GM10248 (cell line): ENCODE measurements at places on chromosomes 11 and 22.

- DNase-seq: no peak
Observed at GRCh38 chr22:32544953-32545558, 70.4 kb downstream of the FBXO7 start.

DNA sequence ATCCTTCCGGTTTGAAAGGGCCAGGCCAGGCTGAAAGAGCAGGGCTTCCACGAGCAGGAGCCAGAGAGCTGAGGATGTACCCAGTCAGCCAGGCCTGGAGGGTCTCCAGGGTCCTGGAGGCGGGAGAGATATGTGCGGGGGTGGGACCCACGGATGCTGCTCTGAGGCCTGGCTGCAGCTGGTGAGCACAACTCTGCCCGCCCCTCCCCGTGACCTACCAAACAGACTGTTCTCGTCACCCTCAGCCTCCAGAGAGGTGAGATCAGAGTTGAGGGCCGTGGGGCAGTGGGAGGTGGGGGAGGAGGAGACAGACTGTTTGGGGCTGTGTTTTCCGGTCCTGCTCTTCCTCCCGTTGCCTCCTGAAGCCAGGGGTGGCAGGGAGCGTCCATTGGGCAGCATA, 42.2 kb downstream of the TRIOBP start:
- DNase-seq: no peak

DNA sequence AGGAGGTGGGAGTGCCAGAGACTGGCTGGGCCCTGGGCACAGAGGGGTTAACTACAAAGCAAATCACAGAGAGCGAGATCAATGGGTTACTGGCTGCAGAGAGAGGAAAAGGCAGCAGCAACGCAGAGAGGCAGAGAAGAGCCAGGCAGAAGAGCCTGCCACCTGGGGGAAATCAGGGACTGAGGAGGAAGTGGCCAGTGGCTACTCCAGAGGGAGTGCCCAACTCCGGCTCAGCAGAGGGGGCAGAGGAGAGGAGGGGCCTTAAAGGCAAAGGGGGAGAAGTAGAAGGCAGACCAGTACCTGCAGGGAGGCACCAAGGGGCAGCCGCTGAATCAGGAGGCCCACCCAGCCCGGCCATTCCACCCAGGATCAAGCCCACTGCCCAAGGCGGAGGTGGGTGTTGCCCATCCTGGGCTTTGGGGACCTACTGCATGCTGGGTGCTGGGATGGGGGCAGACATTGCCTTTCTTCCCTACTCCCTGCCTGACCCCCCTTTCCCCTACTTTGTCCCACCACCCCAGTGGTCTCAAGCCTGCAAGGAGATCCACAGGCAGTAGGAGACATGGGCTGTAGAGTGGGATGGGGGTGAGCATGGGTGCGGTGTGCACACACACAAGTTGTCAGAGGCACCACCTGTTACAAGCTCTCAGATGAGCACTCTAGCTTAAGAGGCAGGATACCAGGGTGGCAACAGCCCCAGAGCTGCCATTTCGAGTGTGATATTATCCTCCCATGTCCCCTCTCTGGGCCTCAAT, 926 bp upstream of the GALR3 start:
- no peak for DNase-seq

- peak; percentile 70 for DNase-seq
Observed at GRCh38 chr11:65362320-65362931, 7.9 kb downstream of the TIGD3 start.

- DNase-seq: no peak
Observed at GRCh38 chr11:130674686-130675308, 226.4 kb downstream of the ADAMTS15 start.

- no peak for DNase-seq
Observed at GRCh38 chr11:12148466-12148865, 38.1 kb downstream of the MICAL2 start.

GRCh38 chr11:15901790-15902189, 454.6 kb downstream of the SOX6 start:
- DNase-seq: no peak

DNA sequence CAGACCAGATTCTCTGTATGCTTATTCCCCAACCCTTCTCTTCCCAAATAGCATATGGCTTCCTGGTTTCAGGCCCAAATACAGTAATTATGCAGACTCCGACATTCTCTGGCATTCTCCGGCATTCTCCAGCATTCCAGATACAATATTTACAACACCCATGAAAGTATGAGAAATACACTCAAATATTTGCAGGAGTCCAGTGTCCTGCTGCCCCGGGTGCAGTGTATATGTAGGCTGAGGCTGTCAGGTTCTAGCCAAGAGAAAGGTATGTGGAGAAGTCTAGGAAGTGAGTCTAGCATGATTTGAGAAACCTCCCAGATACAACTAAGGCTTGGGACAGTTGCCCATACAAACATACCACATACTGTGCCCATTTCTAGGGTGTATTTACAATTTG, 160.7 kb downstream of the SOX6 start:
- DNase-seq: no peak

DNA sequence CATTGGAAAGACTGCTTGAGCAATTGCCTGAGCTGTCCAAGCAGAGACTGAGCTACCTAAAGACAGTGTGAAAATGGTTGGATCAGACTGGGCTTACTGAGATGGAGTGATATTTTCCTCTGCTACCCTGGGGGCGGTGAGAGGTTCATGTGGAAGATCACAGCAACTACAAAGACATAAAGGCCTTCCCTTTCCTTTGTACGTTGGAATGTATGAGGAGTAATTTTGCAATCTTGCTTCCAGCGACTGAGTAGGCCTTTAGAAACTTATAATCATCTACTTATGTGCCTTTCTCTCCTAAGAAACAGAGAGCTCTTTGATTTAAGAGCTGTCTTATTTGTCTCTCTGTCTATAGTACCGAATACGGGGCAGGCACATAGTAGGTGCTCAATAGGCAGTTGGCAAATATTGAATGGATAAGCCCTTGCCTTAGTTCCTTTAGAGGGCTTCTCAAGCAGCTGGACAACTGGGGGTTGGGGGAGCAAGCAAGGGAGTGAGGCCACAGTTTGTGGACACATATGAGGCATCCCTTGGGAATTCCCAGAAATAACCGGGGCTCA, 2.4 kb upstream of the HEPACAM start:
- no peak for DNase-seq

GRCh38 chr11:108206171-108206570, 16.3 kb downstream of the NPAT start:
- DNase-seq: no peak
